Germinal center (tissue), 1 donor: ENCODE measurements at places on chromosomes 7 and 10.
A peak's percentile ranks its signal among the peaks of the same experiment; 100 is the strongest.

GRCh38 chr10:67261300-67261797, 335.5 kb downstream of the LRRTM3 start:
- DNase-seq: no peak

DNA sequence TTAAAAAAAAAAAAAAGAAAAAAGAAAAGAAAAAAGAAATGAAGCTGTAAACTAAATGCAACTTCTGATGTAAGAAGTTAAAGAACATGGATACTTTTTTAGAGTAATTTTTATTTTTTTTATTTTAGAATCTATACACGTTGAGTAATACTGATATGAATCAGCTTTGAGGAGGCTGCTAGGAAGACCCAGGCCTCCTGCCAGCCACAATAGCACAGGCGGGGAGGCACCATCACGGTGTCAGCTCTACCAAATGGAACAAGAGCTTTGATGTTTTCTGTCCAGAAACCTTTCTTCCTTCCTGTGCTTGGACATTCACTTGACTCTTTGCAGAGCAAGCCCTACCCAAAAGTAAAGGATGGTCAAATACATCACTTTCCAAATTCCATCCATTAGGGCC, 45.3 kb upstream of the EGR2 start:
- DNase-seq: no peak

GRCh38 chr10:80518807-80519360, 18.8 kb upstream of the SH2D4B start:
- DNase-seq: no peak

DNA sequence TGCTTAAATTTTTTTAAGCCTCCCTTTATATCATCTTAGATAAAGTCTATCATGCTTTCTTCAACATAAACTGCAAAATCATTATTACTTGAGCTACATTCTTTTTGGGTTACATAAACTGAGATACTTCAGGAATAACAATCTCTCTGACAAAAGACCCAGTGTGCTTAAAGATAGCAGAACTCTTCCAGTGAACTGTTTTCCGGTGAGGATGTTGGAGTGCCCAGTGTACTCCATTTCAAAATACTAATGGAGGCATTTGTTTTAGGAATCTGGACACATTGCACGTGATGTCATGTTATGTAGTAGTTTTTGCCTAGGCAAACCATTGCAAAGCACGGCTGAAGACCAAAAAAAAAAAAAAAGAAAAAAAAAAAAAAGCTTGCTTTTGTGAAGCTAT, 388.2 kb upstream of the CELF2 start:
- DNase-seq: no peak

DNA sequence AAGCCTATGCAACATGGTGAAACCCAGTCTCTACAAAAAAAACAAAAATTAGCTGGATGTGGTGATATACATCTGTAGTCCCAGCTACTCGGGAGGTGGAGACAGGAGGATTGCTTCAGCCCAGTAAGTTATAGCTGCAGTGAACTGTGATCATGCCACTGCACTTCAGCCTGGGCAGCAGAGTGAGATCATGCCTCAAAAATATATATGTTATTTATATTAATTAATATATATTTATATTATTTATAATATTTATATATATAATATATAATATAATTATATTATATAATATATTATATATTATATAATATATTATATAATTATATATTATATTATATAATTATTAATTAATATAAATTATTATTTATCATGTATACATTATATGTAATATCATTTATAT, 1158.4 kb upstream of the AUTS2 start:
- DNase-seq: no peak

- DNase-seq: no peak
These were observed 3.1 kb upstream of the ABCC2 start for GRCh38 chr10:99779335-99779734.

DNA sequence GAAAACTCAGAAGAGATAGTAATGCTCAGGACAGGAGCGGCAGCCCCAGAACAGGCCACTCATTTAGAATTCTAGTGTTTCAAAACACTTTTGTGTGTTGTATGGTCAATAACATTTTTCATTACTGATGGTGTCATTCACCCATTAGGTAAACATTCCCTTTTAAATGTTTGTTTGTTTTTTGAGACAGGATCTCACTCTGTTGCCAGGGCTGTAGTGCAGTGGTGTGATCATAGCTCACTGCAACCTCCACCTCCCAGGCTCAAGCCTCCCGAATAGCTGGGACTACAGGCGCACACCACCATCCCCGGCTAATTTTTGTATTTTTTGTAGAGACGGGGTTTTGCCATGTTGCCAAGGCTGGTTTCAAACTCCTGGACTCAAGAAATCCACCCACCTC, 65.9 kb upstream of the CAPZA2 start:
- no peak for DNase-seq

DNA sequence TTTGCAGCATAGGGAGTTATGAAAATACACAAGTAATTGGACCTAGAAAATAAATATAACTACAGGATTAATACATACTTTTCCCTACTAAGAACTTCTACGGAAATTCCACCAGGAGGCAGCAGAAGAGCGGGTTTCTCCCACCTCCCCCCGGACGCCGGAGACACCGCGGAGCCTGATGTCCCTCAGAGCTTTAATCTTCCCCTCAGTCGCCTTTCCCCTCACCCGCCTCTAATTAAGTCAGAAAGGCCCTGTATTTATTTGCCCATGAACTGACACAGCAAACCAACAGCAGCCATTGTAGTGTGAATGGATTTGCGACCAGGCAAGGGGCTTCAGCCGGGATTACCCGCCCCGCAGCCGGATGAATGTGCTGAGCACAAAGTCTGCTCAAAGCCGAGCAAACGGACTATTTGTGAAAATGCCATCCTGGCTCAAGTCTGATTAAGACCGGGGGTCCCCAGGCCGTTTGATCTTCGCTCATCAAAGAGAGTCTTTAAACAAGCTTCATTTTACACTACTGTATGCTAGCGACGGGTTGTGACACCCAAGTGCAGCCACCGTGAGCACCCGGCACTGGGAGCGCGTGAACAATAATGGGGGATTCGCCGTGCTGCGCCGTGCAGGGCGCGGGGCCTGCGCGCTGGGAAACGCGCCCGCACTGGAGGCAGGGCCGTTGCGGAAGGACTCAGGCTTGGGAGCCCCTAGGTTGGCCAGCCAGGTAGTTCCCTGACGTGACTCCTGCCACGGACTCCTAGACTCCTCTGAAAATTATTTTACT, 5.6 kb upstream of the DKK1 start:
- peak; percentile 65 for DNase-seq

DNA sequence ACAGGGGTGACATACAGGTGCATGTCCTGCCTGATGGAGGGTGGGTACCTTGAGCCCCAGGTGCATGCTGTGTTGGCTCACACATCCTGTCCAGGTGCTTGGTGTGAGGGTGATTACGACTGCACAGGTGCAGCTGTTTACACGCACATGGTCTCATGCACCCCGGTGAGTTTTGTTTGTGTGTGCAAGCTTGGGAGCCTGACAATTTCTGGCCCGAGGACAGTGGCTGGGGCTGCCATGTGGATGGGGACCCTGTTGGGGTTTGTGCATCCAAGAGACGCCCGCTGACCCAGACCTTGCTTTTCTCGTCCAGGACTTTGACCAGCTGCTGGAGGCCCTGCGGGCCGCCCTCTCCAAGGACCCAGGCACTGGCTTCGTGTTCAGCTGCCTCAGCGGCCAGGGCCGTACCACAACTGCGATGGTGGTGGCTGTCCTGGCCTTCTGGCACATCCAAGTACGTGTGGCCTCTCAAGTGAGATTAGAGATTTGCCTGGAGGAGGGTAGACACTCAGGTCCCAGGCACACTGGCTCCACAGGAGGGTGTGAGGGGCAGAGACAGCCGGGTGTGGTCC, 61.7 kb downstream of the PRF1 start:
- DNase-seq: no peak

DNA sequence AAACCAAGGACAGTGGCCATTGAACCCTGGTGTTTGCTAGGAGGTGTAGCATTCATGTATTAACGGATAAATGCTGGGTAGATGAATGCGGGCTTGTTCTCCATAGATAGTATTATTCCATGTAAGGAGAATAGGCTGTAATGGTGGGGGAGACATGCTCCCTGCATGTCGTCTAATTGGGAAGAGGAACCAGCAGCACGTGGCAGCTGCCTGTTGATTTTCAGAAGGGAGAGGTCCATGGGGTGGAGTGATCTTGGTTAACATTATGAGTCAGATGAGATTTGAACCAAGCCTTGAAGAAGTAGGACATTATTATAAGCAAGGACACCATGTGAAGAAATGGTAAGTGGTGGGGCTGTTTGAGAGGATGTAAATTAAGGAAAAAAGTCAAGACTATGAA, 112.5 kb downstream of the WNT2 start:
- DNase-seq: no peak

DNA sequence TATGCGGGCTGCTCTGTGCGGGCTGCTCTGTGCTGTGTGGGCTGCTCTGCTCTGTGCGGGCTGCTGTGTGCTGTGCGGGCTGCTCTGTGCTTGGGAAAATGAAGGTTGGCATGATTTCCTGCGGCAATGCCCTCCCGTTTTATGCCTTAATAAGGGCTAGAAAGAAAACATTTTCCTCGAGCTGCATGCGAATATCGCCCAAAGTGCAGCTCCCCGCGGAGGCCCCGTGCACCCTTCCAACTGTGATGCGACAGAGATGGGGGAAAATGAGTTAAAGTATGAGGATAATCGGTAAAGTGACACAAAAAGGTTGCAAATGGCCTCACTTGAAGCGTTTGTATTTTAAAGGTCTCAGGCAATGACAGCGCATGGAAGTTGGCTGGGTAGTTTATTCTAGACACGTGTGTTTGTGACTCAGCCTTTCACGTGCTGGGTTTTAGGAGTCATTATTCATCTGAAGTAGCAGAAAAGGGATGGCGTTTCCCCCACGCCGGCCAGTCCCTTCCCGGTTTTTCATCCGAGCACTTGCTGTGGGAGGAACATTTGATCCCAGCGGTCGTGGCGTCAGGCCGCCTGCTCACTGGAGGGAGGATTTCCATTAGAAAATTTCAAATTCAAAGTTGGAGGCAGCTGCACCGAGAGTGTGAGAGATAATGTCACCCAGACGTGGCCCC, 220.7 kb downstream of the ADARB2 start:
- DNase-seq: no peak

DNA sequence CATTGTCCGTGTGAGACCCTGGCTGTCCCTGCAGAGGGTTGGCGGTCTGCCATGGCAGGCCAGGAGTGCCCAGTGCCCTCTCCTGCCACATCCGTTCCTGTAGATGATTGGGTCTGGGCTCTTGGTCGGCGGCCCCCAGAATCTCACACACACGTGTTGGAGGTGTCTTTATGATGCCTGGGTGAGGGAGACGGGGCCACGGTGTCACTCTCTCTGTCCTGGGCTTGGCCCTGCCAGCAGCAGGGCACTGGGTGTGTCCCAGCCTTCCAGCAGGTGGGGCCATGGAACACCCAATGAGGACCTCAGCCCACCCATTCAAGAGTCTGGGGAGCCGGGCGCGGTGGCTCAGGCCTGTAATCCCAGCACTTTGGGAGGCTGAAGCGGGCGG, 30.2 kb downstream of the UNC5B start:
- DNase-seq: no peak

- DNase-seq: no peak
These were observed 9.2 kb upstream of the GSAP start for GRCh38 chr7:77425101-77426051.

- DNase-seq: peak; percentile 54
These were observed 30.3 kb upstream of the HERPUD2 start for GRCh38 chr7:35725280-35725680.

DNA sequence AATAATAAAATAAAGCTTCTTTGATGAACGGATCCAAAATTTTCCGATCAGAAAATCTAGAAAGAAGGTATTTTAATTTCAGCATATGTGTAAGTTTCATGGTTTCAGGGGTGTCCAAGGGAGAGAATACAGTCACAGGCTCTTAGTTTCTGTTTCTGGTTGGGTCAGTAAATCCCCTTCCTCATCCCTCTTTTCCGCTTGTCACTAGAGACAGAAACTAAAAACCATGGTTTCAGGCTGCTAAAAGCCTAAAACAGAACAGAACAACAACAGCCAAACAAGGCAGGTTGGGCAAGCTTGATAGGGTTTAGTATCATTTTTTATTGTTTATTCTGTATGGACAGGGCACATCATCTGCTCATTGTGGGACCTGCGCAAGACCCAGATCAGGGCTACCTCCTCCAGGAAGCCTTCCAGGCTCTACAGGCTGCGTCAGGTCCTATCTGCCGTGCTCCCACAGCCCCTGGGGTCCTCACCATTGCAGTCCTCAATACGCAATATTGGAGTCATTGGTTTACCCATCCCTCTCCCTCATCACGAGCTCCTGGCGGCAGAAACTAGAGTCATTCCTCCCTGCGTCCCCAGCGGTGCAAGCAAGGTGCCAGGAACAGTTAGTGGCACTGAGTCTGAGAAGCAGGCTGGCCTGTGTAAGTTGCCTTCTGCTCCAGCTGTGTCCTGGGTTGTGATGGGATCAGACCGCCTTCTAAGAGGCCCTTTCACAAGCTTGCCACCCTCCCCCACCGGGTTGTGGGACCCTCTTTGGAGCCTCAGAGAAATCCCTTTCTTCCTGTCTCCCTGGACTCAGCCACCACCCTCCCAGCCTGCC, 70.2 kb upstream of the CUX1 start:
- DNase-seq: no peak

DNA sequence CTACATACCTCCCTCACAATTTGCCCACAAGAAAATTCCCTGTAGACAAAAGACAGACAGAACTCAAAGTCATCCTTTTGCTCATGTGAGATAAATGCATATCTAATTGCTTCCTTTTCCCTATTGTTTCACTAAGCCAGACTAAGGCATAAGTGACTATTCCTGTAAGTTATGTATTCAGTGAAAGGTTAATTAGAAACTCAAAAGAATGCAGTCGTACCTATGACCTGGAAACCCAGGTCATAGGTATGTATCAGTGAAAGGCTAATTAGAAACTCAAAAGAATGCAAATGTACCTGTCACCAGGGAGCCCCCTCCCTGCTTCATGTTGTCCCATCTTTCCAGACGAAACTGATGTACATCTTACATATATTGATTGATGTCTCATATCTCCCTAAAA, 10.3 kb upstream of the GARS1 start:
- DNase-seq: no peak

- no peak for DNase-seq
These were observed 99.7 kb upstream of the PPIF start for GRCh38 chr10:79247373-79248137.
